ENCODE measurements at places on chromosomes 5 and 9.

DNA sequence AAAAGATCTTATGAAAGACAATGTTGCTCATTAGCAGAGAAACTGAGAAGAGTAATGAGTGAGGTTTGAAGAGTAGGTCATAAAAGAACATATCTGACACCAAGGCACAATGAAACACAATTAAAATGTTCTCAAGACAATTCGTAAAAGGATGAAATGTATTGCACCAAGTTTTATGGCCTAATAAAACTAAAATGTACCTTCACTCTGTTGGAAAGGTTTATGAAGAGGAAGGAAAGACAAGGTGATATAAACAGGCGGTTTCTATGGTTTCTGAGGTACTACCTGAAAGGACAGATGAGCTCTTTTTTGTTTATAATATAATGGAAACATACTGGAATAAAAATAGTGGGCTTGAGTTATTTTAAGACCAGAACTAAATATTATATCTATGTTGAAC lies 821.3 kb downstream of the TAF11L14 start:
- DNase-seq, result no peak

GRCh38 chr5:115484368-115484767 lies 60.2 kb downstream of the FEM1C start:
- no peak for DNase-seq

DNA sequence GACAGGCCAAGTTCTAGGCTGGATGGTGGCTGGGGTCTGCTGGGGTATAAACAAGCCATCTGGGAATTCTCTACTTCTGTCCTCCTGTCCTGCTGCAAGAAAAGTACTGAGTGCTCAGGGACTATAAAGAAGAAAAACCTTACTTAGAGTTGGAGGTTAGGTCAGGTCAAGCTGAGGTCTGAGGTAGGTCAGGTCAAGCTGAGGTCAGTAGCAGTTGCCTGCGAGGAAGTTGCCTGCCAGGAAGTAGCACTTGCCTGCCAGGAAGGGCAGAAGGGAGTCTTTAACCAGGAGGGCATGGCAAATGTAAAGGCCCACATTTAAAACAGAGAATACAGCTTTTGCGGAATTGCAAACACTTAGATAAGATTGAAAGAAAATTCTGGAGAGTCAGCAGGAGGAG lies 51.3 kb upstream of the PRLR start:
- DNase-seq, result no peak

GRCh38 chr5:118921866-118922265 lies 66.5 kb downstream of the DTWD2 start:
- DNase-seq, result no peak

DNA sequence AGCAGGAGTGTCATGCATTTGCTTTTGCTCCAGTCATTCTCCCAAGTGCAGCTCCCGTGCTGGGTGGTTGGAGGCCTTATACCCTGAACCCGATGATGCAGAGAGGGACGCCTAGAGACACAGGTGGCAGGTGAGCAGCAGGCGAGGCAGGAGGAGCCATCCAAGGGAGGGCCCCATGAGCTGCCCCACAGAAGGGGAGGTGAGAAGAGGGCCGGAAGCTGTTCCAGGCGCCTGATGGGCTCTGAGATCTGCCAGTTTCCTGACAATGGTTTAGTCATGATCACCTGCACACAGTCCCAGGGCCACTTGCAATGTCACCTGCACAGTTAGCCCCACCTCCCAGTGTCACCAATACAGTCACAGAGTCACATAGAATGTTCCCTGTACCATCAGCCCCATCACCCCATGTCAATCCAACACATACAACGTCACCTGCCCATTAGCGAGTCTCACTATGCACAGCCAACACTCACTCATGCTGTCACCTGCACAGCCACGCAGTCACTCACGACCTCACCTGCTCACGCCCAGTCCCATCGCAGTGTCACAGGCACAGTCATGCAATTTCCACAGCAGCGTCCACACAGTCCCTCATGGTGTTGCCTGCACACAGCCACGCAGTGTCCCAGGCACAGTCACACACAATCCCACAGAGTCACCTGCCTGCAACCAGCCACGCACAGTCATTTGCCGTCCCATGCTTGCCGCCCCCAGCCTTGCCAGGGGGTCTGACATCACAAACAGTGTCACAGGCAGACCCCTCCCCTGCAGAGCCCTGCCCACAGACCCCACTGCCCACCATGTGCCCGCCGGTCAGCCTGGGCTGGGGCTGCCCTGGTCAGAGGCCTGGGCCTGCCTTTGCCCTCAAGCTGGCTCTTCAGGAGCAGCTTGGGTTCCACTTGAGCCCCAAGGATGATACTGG lies 113.4 kb downstream of the LHX2 start:
- no peak for DNase-seq

DNA sequence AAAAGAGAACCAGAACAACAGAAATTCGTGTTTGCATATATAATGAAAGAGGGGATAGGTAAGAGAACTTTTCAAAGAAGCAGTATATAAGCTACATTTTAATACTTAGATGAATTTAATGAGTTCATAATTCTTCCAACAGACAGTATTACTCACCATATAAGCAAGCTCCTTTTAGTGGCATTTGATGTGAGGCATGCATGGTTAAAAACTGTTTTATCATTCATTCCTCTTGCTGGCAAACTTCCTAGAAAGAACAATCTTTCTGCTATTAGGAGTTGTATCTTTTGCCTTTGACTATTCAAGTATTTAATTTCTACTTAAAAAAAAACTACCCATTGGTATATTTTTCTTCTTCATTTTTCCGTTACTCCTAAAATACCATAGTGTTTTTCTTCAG lies 65.7 kb upstream of the EIF4EBP3 start:
- DNase-seq, result no peak

GRCh38 chr9:35716230-35716629 lies 15.8 kb downstream of the TLN1 start:
- no peak for DNase-seq

GRCh38 chr9:22382331-22382730 lies 64.3 kb upstream of the DMRTA1 start:
- DNase-seq, result no peak

DNA sequence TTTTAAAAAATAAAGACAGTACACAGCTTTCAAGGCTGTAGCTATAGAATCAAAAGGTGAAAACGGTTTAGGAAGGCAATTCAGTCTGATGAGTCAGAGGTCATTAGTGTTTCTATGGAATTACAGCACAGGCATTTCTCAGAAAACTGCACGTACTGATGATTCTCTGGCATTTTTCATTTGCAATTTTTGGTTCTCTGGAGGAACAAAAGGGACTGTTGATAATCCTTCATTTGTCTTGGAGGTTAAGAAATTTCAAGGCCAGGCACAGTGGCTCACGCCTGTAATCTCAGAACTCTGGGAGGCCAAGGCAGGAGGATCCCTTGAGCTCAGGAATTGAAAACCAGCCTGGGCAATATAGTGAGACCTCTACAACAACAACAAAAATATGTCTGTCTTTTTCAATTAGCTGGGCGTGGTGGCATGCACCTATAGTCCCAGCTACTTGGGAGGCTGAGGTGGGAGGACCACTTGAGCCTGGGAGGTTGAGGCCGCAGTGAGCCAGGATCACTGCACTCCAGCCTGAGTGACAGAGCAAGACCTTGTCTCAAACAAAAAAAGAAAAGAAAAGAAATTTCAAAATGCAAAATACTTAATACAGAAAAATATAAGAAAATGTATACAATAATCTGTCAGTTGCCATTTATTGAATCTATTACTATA lies 27.3 kb downstream of the NR6A1 start:
- no peak for DNase-seq

- no peak for DNase-seq
Measured at GRCh38 chr9:109329638-109330258, 8.9 kb upstream of the EPB41L4B start.

DNA sequence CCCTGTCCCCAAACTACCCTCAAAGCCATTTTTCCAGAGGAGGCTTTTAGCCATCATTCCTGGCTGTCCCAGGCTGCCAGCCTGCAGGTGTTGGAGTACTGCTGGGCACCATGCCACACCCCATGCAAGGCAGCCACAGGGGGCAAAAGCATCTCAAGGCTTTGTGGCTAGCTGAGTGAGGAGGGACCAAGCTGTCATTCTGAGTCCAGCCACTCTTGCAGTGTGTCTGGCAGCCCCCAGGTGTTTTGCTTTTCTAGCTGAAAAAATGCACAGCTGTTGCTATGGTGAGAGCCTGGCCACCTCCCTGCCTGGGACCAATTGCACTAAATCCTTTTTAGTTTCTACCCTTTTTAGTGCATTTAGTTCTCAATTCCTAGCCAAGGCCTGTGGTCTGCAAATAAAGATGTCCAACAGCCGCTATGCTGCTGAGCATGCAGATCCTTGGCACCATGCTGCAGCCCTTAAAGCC lies 50.4 kb upstream of the PTGS1 start:
- DNase-seq, result no peak

All from hematopoietic multipotent progenitor cell treated with erythropoietin and hydrocortisone succinate and interleukin-3 and kit ligand, for 17 days (in vitro differentiated cells).